Hypothalamus (tissue), 51 donors: ENCODE measurements at places on chromosomes 1 and 21.

DNA sequence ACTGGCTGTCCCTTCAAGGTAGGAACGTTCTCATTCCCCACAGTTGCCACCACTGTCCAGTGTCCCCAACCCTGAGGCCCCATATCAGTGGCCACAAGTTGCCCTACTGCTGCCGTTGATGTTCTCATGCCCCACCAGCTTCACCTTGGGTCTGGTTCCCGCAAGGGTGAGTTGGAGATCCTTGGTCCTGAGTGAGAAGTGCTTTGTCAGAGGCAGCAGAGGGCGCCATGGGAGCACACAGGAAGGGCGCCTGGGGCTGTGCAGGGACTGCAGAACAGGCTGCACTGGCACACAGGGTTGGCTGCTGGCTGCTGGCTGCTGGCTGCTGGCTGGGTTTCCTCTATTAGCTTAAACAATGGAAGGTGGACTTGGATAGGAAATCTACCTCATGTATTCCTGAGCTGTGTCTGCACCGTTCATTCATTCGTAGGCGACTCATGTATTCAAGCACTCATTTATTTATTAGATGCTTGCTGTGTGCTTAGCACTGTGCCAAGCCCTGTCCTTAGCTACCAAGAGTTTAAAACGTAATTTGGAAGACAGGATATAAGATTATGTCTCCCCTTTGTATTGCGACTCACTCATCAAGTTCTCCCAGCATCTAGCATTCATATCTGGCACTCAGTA is 2.1 kb upstream of the S100A9 start:
- DNase-seq, result no peak

GRCh38 chr1:186534401-186534800 is 73.5 kb upstream of the PDC start:
- DNase-seq, result no peak

DNA sequence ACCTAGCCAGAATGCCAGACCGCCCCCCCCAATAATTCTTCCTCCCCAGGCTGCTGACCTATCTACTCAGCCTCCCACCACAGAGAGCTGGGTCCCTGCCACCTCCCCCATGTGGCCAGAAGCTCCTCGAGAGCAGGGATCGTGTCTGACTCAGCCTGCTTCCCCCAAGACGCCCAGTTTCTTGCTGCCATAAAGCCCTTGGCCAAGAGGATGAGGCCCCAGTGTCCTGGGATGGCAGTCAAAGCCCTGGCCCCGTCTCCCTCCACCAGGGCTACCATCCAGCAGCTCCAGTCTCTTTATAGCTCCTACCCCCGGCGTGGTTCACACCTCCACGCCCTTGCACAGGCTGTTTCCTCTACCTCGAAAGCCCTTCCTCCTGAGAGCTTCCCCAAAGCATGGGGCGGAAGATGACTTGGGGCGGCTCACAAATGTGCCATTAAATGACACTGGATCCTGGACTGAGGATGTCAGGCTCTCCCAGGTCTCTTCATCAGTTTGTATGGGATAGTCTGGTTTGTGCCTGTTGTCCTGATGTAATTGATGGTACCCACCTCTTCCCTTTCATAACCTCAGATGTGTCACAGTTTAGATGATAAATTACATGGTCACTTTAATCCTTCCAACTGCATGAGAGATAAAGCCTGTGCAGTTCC is 13.2 kb downstream of the ADGRB2 start:
- DNase-seq, result no peak

DNA sequence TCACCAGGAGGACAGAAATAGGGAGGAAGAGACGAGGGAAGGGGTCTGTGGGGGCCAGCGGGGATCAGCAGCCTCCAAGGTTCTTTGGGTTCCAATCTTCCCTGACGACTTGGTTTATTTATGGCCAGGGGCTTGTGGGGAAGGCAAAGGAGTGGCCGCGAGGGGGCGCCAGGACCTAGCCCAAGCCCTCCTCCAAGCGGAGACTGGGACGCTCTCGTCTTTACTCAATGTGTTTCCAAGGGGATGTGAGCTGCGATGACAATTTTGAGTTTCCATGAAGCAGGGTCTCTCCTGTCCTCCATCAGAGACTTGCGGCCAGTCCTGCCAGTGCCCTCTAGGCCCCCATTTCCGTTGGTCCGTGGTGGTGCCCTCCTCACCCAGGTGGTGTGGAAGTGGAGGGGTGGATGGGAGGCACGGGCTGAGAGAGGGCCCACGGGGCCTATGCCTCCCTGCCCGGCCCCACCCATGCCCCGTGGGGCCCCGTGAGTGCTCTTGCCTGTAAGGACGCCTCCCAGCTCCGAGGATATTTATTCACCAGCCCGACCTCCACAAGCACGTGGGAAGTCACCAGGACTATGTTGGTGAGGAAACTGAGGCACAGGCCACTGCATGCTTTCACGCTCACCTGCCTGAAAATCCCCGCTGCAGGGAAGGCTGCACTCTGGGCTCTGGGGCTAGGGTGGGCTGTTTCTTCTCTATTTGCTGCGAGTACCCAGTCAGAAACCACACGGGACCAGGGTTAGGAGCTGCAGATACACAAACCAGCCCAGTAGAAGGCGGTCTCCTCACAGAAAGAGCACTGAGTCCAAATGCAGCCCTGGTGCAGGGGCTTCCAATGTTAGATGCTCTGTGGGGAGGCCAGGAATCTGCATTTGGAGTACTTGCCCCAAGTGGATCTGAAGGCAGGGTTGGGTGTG is 26.5 kb downstream of the DMRTB1 start:
- DNase-seq, result peak; percentile 23

GRCh38 chr1:175834597-175834996 is 91.2 kb upstream of the TNR start:
- no peak for DNase-seq
